Stimulated activated CD4-positive, alpha-beta T cell treated with anti-CD3 and anti-CD28 coated beads, Interleukin-15, amount 100 ng/mL, for 48 hours (primary cell): ENCODE measurements at places on chromosomes 3 and 15.

DNA sequence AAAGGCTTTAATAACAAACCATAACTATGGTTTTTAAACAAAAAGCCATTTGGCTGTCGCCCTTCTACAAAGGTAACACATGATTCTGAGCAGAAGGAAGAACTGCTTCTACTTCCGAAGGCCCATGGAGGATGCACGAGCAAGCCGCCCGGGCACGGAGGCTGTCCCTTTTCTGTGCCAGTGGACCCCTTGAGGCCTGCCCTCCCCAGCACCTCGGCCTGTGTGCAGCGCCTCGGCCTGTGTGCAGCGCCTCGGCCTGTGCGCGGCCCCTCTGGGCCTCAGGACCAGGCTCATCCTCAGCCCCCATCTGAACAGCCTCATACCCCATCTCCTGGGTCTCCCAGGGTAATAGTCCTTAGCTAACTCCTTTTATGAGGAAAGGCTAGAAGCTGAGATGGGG, 329.5 kb downstream of the OCA2 start:
- no peak for DNase-seq

DNA sequence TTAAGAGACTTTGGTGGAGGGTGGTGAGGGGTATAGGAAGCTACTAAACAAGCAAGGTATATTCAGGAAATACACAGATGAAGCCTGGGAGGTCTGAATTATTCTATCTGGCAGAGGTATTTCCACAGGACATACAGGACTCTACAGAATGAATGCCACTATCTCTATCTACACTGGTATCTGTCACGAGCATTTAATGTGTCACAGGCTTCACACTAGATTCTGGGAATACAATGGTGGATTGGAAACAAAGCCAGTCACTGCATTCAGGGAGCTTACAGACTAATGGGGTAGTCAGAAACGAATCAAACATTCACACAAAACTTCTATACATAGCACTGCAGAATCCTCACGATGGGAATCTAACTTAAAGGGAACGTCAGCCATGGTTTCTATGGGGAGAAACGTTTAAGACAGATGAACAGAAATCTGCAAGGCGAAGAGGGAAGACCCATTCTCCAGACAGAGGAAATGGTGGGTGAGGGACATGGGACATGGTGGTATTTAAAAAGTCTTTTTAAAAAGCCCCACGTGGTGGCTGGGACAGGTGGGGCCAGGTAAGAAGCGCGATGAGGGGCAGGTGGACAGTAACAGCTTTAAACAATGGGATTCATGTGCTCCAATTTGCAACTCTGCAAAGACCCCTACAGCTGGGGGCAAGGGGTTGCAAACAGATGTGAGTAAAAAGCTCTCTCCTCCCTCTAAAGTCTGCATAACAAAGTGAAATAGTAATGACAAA, 16.5 kb downstream of the LRIG1 start:
- DNase-seq, result no peak

GRCh38 chr3:44805960-44806359, 44.4 kb downstream of the KIF15 start:
- no peak for DNase-seq

GRCh38 chr3:156172536-156172935, 52.2 kb downstream of the KCNAB1 start:
- no peak for DNase-seq

DNA sequence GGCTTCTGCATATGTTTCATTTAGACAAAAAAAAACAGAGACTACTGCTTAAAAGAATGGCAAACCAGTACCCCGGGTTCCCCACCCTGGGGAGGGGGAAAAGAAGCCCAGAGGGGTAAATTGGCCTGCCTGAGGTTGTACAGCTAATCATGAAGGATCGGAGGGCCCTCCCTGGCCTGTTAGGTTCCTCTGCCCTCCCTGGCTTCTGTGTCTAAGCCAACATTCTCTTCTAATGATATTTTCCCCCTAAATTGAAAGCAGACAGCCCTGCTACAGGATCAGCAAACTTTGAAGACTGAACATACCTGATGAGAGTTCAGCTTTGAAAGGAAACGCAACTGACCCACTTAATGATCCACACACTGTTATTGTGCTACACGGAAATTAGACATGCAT, 2.5 kb downstream of the ARHGAP31 start:
- no peak for DNase-seq

DNA sequence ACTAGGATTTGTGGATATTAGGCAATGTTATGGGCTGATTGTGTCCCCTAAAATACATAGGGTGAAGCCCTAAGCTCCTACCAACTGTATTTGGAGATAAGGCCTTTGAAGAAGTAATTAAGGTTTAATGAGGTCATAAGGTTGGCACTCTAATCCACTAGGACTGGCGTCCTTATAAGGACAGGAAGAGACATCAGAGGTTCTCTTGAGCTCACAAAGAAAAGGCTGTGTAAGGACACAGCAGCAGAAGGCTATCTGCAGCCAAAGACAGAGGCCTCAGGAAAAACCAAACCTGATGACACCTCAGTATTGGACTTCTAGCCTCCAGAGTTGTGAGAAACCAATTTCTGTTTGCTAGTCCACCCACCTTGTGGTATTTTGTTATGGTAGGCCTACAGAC, 416.7 kb downstream of the ZBTB20 start:
- no peak for DNase-seq

GRCh38 chr3:59998058-59998457, 948.2 kb upstream of the CFAP20DC start:
- no peak for DNase-seq

- DNase-seq, result no peak
Measured at GRCh38 chr3:38746641-38747040, 69.4 kb downstream of the SCN10A start.

GRCh38 chr15:50250760-50251394, 14.6 kb downstream of the HDC start:
- no peak for DNase-seq

DNA sequence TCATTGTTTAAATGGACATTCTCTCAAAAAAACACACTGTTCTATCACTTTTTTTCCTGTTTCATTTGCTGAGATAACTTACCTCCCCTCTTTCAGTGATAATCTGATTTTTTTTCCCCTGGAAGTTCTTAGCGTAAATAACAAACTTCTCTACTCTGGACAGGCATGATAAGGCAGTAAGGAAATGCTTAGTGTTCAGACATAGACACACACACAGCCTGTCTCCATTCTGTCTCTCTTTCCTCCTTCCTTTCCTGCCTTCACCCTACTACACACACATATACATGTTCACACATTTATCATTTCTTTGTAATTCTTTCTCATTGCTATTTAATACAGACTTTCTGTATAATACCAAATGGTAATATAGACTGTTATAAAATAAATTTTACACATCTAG, 470.8 kb upstream of the ROBO1 start:
- DNase-seq, result no peak

- no peak for DNase-seq
Measured at GRCh38 chr3:107516475-107516874, 6.3 kb upstream of the BBX start.

GRCh38 chr3:56939834-56940233, 120.6 kb upstream of the SPATA12 start:
- no peak for DNase-seq

DNA sequence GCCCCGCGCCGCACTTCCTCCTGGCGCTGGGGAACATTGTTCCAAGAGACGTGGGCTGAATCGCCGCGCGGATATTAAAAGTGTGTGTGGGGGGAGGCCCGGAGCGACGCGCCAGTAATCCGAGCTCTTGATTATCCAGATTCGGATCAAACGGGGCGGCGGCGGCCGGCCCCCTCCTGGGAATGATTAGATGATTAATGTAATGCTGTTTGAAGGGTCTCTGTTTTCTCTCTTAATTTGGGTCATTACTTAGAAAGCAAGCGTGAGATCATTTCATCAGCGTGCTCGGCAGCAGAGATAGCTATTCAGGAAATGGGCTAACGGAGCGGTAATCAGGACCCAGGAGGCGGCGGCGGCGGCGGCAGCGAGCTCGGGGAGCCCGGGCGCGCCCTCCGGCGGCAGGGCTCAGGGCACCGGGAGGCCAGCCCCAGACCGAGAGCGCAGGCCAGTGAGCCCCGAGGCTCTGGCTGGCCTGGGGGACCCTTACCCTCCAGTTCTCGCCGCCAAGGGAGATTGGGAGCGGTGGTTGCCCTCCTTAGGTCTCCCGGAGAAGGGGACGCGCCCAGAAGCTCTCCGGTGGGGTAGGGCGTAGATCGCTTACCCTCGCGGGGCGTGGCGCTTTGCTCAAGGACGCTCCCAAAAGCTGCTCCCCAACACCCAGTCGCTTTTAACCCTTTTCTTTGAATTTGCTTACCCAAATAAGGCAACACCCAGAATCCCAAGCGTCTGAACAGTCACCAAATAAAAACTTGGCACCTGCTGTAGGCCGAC, 4.5 kb downstream of the FEZF2 start:
- no peak for DNase-seq

GRCh38 chr3:140187028-140187427, 252.0 kb downstream of the CLSTN2 start:
- no peak for DNase-seq

DNA sequence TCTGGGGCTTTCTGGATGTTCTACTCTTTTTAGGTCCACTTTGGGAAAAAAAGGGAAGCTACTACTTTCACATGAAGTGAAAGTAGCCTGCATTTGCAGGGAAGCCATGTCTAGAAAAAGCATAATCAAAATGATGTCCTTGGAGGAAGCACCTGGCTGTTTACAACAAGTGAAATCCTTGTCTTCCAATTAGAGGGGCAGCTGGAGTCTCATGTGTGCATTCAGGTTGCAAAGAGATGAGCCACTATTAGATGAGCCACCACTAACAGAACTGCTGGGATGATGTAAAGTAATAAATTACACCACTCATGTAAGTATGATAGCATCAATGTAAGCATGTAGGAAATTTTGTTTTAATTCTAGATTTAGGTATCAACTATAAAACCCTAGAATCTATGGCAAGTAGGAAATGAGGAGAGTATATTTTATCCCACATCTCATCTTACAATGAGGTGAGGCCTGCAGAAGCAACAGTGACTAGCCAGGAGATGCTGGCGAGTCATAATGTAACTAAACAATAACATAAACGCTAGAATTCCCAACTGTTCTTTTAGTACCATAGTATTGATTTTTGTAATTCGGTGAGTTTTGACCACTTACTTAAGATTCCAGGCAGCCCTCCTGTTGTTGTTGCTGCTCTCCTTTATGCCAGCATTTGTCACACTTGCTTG, 75.9 kb downstream of the TMEM108 start:
- DNase-seq, result no peak

DNA sequence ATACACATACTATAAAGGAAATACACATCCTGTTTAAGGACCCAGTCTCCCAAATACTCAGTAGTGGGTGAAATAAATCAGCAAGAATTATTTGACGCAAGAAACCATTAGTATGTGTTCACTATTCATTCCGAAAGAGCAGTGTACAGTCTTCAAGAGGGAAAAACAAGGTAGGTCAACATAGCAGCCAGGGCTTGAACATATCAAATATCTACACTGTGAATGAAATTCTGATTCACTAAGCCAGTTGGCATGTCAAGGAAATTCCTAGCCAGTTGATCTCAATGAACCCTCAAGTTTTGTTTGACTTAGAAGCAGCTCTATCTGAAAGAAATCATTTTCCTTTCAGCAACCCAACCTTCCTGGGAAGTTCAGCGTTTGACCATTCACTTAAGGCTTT, 99.0 kb downstream of the CNTN3 start:
- no peak for DNase-seq

DNA sequence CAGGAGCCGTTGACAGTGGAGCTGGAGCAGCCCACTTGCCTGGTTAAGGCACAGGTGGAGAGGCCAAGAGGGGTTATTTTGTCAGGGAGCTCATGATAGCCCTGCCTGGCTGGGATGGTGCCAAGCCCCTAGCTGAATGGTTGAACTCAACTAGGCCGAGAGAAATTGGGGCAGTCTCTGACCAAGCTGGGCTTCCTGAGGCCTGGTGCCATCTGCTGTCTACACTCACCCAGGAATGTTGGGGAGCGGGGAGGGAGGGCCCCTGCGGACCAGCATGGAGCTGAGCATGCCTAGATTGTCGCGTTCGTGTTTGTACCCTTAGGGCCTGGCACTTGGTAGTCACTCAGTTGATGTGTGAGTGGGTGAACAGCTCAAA, 1.2 kb downstream of the BRPF1 start:
- DNase-seq, result no peak

DNA sequence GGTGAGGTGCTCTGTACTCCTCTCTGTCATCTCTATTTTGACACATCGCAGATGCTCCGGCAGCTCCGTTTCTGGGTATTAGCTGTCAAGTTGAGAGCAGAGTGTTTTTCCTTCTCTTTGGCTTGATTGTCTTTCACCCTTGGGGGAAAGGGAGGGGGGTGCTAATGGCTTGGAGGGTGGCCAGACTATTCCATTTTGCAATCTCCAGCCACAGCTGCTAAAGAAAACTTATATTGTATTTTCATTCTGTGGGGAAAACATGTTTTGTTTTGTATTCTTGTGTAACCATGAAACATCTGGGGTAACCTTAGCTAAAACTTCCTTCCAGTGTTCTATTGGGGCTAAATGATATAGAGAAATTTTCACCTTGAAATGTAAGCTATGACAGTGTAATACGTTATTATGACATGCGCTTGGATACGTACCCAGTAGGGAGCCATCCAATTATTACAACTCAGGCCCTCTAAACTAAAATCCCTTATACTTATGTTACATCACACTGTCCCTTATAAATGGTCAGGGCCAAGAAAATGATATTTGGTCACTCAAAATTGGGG, 14.0 kb upstream of the LARP6 start:
- no peak for DNase-seq

- DNase-seq, result no peak
Measured at GRCh38 chr15:75677465-75678323, 30.0 kb downstream of the SNX33 start.

GRCh38 chr3:126002189-126002588, 33.2 kb downstream of the ROPN1B start:
- DNase-seq, result no peak

- DNase-seq, result no peak
Measured at GRCh38 chr3:14415501-14415900, 13.1 kb downstream of the SLC6A6 start.

DNA sequence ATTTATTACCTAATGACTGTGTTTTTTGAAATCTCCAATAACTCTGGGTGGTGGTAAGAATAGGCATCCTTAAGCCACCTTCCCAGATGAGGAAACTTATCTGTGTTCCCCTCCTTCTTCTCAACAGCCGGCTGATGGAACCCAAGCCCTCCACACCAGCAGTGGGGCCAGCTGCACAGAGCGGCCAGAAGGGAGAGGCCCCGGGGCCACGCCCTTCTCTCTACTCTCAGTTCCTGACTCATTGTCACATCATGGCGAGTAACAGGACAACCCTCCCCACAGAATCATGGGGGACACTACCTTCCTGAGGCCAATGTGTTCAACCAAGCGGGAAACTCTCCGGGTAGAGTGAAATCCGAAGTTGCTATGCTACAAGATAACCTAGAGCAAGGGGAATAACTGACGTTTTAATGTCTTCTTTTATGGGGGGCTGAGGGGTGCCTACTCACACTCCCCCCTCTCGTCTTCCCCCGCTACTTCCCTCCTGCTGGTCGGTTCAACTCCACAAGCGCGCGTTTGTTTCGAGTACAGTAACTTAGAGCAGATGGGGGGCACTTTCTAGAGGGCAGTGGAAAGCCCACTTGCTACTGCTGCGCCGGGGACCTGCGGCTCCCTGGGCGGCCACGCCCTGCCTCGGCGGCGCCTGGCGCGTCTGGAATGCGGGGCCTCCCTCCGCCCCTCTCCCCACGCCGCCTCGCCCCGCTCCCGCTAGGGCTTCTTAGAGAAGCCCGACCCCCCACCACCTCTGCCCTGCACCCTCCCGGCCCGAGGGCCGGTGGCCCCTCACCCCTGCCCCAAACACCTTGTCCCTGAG, 621 bp downstream of the ANXA2 start:
- DNase-seq, result no peak

GRCh38 chr3:195077611-195078540, 193.1 kb downstream of the XXYLT1 start:
- no peak for DNase-seq
